ENCODE measurements at places on chromosomes 16 and 17. TPM values are rescaled to one million over a fixed set of nuclear protein-coding genes. Genes with fewer than 3 reads are reported as not detected.

Gene COL1A1
- total RNA-seq = 938 TPM

Gene SDR42E2
- not detected for total RNA-seq

Gene AGRP
- not detected for total RNA-seq

Gene TMIGD1
- total RNA-seq = not detected

Gene KIF18B
- total RNA-seq = 25.2 TPM

Gene FOXF1
- total RNA-seq = 25.4 TPM

Gene CRYBA1
- total RNA-seq = not detected

Gene FBRS
- 19.3 TPM for total RNA-seq

Gene CALB2
- not detected for total RNA-seq

Gene CCDC144A
- 0.84 TPM for total RNA-seq

Gene MGRN1
- 26.0 TPM for total RNA-seq

Gene NLRC3
- not detected for total RNA-seq

Gene SKAP1
- total RNA-seq = not detected

Gene PPY
- not detected for total RNA-seq

Gene TPPP3
- total RNA-seq = 0.15 TPM

Gene CD300LF
- total RNA-seq = not detected

Gene CD19
- not detected for total RNA-seq

Gene FBXW10B
- total RNA-seq = 0.59 TPM

Gene CCL4
- not detected for total RNA-seq

Gene CD300LB
- total RNA-seq = not detected

Gene KRT9
- not detected for total RNA-seq
